ENCODE measurements at places on chromosomes 3 and 15. TPM values are rescaled to one million over a fixed set of nuclear protein-coding genes. Genes with fewer than 3 reads are reported as not detected.

The LRRIQ4 gene
- total RNA-seq = not detected

The BCHE gene
- total RNA-seq = not detected

DNA sequence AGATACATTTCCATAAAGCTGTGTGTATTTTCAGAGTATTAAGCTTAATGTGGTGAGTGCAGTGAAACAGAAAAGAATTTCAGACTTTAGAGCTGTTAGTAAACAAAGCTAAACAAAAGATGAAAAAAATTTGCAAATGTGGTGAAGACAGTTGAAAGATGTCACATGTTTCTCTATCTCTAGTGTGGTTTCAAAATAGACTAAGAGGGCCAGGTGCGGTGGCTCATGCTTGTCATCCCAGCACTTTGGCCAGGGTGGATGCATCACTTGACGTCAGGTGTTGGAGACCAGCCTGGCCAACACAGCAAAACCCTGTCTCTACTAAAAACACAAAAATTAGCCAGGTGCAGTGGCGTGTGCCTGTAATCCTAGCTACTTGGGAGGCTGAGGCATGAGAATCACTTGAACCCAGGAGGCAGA lies 466.0 kb upstream of the NR2F2 start:
- no peak for DNase-seq

The SERPINI2 gene
- not detected for total RNA-seq

DNA sequence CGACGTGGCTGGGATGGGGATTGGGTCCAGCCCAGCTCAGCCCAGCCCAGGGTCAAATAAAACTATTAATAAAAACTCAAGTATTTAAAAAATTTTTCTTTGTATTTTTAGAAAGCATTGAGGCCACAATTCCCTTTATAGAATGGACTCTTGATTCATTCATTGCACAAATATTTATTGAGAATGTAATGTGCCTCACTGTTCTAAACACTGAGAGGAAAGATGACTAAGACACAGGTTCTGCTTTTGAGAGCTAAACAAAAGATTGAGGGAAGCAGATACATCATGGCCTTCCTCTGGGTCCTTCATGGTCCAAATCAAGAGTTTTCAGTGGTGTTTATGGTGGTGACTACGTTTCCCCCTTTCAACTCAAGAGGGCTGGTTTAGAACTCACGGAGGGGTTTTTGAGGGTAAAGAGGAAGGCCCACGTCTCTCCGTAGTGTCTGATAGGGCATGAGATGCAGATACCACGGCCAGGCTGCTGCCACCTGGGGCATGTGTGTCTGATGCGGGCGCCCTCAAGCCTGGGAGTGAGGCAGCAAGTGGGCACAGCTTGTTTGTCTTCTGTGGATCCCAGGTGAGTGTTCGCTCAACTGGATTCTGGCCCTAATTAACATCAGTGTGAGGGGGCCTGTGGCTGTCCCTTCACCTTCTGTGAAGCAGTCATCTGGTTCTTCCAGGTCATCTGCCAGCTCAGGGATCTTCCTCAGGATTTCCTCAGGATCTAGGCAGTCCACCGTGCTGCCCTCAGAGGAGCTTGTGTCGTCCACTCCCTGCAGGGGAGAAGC lies 73.5 kb upstream of the SCN5A start:
- DNase-seq = no peak

DNA sequence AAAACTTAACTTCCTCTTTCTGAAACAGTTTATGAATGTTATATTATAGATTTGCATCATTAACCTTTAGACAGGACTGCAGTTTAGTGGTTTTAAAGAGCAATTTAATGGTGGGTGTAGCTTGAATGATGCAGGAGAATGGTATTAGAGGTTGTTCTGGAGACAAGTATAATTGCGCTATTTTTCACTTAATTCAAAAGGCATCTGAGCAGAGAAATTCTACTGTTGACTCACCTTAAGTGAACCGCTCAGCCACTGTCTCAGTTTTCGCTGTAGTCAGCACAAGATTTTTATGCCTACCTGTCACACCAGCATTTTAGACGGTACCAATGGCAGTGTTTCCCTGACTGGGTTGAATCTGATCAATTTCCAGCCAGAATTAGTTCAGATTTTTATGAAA lies 348.8 kb upstream of the DCBLD2 start:
- DNase-seq = no peak

DNA sequence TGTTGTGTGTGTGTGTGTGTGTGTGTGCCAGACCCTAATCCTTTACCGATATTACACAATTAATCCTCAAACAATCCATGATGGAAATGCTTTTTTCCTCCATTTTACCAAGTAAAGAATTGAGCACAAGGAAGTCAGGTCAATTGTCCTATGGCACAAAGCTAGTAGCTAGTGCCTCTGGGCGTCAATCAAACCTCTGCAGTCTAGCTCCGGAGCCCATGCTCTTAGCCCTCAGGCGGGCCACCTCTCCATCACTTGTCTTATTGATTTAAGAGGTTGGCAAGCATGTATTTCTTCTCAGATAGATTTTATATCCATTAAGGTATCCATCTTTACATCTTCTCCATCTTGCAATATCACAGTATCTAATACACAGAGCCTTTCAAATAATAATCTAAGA lies 886.6 kb downstream of the TBL1XR1 start:
- no peak for DNase-seq

- DNase-seq = no peak
Observed at GRCh38 chr3:55567121-55567520, 80.0 kb upstream of the WNT5A start.

Measured in activated CD4-positive, alpha-beta memory T cell treated with anti-CD3 and anti-CD28 coated beads for 36 hours (primary cell).